ENCODE measurements at places on chromosomes 16 and 17. TPM values are rescaled to one million over a fixed set of nuclear protein-coding genes. Genes with fewer than 3 reads are reported as not detected.
A peak's percentile ranks its signal among the peaks of the same experiment; 100 is the strongest.

DNA sequence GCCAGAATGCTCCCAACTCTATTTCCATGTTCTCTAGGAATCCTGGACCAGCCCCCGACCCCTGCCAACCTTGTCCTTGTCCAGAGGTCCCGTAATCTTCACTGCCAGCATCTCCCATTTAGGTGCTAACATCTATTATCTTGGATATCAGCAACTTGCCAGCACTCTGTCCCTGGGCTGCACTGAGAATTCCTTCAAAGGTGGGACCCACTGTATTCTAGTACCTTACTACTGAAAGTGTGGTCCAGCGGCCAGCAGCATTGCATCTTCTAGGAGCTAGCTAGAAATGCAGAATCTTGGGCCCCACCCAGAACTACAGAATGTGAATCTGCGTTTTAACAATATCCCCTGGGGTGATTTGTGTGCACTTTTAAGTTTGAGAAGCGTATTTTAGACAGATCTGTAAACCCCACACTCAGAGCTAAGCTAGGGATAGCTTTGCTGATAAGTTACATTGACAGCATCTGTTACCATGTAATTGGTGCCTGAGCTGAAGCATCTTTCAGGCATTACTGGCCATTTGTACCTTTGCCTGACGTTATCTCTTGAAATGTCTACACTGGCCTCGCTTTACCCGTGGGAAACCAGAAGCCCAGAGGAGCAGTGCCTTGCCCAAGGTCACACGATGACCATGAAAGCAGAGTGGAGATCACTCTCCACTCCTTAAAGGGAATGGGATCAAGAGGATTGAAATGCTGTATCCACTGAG lies 8.3 kb downstream of the ABAT start:
- DNase-seq = no peak

GRCh38 chr17:60095381-60095780 lies 16.7 kb upstream of the HEATR6 start:
- no peak for DNase-seq

- DNase-seq = no peak
Observed at GRCh38 chr17:8872036-8872704, 4.7 kb upstream of the PIK3R6 start.

The FUS gene
- 69.7 TPM for total RNA-seq

- DNase-seq = no peak
Observed at GRCh38 chr17:64164596-64165285, 34.8 kb upstream of the ERN1 start.

The PLCD3 gene
- 22.9 TPM for total RNA-seq

GRCh38 chr17:42989141-42989540 lies 8.8 kb downstream of the RUNDC1 start:
- no peak for DNase-seq

- no peak for DNase-seq
Observed at GRCh38 chr17:55598495-55598894, 87.2 kb upstream of the SMIM36 start.

The PSMD12 gene
- total RNA-seq = 18.0 TPM

The ARHGDIG gene
- total RNA-seq = 67.5 TPM

DNA sequence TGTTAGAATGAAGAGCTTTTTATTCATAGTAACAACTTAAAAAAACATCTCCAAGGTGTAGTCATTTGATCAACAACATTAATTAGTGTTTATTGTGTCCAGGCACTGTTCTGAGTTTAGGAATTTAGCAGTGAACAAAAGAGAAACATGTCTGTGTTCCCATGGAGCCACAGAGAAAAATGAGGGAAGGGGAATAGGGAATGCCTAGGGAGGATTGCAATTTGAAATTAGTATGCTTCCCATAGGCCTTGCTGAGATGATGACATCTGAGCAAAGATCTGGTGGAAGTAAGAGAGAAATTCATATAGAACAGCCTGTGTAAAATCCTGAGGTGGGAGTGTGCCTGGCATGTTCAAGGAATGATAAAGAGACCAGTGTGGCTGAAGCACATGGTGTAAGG lies 318.0 kb downstream of the BCAS3 start:
- DNase-seq = no peak

GRCh38 chr16:57999971-58000705 lies at the start of gene ZNF319:
Gene ZNF319 (minus strand): TSS chr16:58000672. CDS start chr16:57998265, 2,407 bp downstream.
- no peak for DNase-seq

The MT1H gene
- 5.8 TPM for total RNA-seq

The GRAP gene
- total RNA-seq = 3.1 TPM

The IST1 gene
- total RNA-seq = 264 TPM

The C1QTNF1 gene
- 20.6 TPM for total RNA-seq

DNA sequence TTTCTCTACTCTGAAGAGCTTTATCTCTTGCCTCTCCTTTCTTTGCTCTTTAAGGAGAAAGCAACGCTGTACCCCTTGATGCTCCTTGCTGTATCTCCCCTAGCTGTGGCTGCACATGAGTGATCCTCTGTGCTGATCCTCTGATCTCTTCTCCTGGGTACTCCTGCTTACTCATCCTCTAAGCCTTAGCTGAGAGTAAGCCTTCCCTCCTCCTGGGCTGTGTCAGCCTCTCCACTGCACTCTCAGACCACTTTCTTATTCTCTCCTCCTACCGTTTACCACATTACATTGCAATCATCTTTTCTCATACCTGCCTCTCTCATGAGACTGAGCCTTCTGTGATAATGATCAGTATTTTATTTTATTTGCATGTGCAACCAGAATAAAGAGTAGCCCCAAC lies 25.1 kb downstream of the SOX9 start:
- no peak for DNase-seq

- DNase-seq = no peak
Observed at GRCh38 chr16:8739989-8740704, 57.3 kb downstream of the TMEM186 start.

GRCh38 chr17:38870259-38871165 lies 654 bp downstream of the LASP1 start:
- peak; percentile 91 for DNase-seq

DNA sequence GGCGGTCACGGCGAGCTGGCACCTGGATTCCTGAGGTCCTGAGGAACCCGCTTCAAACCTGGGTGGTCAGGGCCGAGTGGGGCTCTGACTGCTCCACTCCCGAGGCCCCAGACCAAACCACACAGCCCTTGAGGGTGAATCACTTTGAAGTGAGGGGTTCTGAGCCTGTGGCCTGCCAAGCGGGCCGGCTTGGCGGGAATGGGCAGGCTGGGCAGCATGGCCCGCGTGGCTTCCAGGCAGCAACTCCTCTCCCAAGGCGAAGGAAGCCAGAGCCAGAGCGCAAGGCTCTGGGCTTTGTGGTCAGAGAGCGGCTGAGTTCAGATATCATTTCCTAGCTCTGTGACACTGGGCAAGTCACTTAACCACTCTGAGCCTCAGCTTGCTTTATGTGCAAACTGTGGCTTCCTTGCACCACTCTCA lies 42.7 kb downstream of the CMIP start:
- no peak for DNase-seq

- no peak for DNase-seq
Observed at GRCh38 chr16:11386791-11387546, 41.7 kb downstream of the RMI2 start.

GRCh38 chr16:82152641-82153112 lies 17.3 kb downstream of the MPHOSPH6 start:
- DNase-seq = no peak

The CLEC16A gene
- total RNA-seq = 64.9 TPM

The ZG16 gene
- total RNA-seq = 214 TPM

The NOB1 gene
- total RNA-seq = 37.1 TPM

- no peak for DNase-seq
Observed at GRCh38 chr17:21467739-21468490, 91.8 kb downstream of the KCNJ12 start.

GRCh38 chr17:76204277-76204676 lies 36.0 kb downstream of the RNF157 start:
- no peak for DNase-seq

The USH1G gene
- total RNA-seq = not detected

Data from Peyer's patch (tissue), 4 donors.